ENCODE measurements at places on chromosomes 16 and 17. TPM values are rescaled to one million over a fixed set of nuclear protein-coding genes. Genes with fewer than 3 reads are reported as not detected.
A peak's percentile ranks its signal among the peaks of the same experiment; 100 is the strongest.

Gene DCXR
- 127 TPM for total RNA-seq

Gene TVP23A
- not detected for total RNA-seq

DNA sequence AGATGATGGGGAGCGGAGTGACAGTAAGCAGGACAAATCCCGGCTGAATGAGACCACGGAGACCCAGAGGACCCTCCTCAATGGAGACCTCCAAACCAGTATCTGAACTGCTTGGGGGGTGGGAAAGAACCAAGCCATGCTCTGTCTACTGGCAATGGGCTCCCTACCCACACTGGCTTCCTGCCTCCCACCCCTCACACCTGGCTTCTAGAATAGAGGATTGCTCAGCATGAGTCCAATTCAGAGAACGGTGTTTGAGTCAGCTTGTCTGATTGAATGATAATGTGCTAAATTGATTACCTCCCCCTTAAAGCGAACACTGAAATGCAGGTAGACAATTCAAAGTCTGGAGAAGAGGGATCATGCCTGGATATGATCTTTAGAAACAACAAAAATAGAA is 5.5 kb downstream of the SSTR2 start:
- DNase-seq: no peak

Gene PTX4
- total RNA-seq: not detected

Gene LITAF
- 201 TPM for total RNA-seq

DNA sequence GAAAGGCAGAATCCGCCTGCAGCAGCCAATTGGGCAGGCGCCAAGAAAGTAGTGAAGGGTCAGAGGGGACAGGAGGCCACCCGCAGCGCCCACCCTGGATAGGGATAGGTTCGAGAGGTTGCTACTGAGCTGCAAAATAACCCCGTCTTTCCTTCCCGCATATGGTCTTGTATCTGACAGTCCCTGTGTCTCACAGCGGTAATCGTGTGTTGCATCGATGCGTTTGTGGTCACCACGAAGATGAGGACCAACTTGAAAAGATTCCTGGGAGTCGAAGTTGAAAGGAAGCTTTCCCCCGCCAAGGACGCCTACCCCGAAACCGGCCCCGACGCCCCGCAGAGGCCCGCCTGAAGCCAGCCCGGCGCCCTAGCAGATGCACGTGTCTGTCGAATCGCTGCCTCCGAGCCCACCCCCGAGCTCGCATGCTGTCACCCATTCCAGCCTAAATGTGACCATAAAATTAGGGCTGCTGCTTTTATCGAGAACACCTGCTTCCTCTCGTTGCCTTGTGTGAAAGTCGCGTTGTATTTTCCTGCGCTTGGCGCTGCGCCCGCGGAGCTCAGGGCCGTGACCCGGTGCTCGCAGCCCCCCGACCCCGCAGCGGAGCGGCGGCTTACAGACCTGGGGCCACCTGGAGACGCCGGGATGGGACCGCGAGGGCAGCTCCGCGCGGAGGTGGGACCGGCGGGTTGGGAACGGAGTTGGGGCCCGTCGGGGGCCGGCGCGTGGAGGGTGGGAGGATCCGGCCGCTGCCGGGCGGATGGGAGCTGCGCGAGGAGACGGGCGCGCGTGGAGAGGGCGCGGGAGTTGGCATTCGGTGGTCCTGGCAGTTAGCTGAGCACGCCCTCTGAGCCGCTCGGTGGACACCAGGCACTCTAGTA is at the start of gene CMTM2:
Gene CMTM2, plus strand, starts transcription at position 813 of the 881 bp plus-strand sequence. CDS start 145 bp downstream, outside the sequence.
- no peak for DNase-seq

DNA sequence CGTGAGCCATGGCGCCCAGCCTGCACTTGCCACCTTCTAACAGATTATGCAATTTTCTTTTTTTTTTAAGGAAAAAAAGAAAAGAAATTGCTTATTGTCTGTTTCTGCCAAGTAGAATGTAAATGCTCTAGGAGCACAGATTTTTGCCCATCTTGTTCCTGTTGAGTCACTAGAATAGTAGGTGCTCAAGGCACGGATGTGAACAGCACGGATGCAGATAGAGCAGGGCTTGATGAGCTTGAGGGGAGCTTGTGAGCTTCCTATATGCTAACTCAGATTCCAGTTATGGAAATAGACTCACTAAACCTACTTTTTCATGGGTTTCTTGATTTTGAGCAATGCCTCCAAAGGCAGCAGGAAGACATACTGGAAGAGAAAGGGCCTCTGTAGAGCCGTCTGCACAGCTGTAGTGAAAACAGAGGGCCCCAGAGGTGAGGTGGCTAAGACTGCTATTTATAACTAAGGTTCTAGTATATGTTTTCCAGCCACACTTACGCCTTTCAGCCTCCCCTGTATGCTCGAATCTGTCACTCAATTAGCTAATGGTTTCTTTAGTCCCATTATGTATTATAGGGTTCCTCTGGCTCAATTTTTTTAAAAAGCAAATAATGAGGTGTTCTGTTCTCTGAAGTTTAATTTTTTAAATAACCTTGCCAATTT is 72.8 kb downstream of the WWP2 start:
- DNase-seq: no peak

- no peak for DNase-seq
Observed at GRCh38 chr16:1141191-1141590, 11.7 kb upstream of the CACNA1H start.

- peak; percentile 40 for DNase-seq
Observed at GRCh38 chr17:5249615-5250014, 15.0 kb upstream of the SCIMP start.

- no peak for DNase-seq
Observed at GRCh38 chr17:15507896-15508295, 40.5 kb upstream of the CDRT4 start.

GRCh38 chr17:45087504-45087975 is 26.4 kb downstream of the NMT1 start:
- no peak for DNase-seq

Gene TLCD3B
- total RNA-seq: 0.55 TPM

Gene CES5A
- not detected for total RNA-seq

Gene SLC12A3
- not detected for total RNA-seq

Gene GPT2
- total RNA-seq: 12.5 TPM

DNA sequence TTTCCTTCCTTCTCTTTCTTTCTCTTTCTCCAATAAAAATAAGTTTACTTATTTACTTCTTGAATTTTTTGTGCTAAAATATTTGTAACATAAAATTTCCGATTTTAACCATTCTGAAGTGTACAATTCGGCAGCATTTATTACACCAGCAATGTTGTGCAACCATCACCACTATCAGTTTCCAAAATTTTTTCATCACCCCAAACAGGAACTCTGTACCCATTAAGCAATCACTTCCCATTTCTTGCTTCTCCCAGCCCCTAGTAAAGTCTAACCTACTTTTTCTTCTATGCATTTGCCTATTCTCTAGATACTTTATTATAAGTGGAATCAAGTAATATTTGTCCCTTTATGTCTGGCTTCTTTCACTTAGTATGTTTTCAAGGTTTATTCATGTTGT is 2.5 kb upstream of the HP start:
- DNase-seq: no peak

DNA sequence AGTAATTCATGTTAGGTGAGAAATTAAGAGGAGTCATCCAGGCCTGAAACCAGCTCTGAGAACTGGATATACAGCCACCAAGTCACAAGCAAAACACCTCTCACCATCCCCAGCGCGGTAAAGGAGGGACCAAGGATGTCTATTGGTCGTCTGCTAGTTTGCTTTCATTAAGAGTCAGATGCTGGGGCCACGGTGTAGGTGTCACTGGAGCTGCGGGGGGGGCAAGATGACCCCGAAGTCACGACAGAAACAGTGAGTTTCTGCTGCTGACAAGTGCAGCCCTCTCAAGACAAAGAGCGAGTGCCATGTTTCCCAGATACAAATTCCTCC is 790 bp downstream of the NCBP3 start:
- no peak for DNase-seq

- DNase-seq: no peak
Observed at GRCh38 chr16:72419638-72420037, 247.7 kb upstream of the PMFBP1 start.

DNA sequence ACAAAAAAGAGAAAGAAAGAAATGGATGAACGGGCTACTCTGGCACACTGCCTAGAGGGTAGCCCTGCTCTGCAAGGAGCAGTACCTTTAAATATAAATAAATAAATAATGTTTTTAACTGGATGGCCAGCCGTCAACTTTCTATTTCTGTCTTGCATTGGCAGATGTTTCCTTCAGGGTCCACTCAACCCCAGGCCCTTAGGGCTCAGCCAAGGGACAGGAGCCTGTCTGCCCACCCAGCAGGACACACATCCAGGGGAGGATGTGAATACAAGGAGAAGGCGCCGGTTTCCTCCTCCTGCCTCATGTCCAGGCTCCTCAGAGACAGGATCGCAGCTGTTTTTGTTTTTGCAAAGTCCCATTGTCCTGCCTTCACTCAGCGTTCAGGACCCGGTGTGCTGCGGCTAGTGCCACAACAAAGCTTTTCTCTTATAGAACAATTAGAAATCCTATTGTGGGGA is 22.6 kb downstream of the TTYH2 start:
- DNase-seq: no peak

Gene C16orf89
- not detected for total RNA-seq

- DNase-seq: no peak
Observed at GRCh38 chr16:17696616-17697015, 225.9 kb upstream of the XYLT1 start.

DNA sequence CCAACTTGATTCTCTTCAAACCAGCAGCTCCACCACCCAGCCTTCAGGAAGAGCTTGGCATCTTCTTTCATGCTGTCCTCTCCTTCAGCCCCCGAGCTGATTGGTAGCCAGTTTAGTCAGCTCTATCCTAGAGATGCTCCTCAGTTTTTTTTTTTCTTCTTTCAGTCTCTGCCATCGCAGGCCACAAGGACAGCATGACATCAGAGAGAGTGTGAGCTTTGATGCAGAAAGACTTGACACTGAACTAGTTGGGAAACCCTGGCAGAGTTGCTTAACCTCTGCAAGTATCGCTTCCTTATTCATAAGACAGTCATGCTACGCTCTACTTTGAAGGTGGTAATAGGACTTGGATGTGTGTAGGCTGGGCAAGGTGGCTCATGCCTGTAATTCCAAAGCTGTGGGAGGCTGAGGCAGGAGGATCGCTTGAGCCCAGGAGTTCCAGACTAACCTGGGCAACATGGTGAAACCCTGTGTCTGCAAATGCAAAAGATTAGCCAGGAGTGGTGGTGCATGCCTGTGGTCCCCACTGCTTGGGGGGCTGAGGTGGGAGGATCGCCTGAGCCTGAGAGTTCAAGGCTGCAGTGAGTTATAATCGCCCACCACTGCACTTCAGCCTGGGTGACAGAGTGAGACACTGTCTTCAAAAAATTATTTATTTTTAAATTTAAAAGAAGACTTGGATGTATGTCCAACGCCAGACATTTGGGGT is 2.6 kb downstream of the CD300LB start:
- no peak for DNase-seq

DNA sequence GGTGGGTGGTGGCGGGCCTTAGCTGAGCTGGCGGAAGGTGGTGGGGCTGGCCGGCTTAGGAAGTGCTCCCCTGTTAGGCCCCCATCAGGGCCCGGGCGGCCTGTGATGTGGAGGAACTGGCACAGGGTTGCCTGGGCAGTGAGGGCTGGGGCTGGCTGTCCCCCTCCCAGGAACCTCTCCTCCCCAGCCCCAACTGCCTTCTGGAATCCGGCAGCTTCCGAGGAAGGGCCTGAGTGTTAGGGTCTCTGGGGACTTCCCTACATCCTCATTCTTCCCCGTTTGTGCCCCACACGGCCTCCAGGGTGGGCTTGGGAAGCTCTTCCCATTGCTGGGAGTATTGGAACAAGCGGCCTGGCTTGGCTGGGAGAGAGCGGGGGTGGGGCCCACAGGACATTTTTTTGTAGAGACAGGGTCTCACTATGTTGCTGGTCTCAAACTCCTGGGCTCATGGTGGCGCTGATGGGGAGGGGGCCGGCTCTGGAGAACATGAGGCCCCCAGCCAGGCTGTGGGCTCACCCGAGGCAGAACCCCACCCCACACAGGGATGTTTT is 89.9 kb upstream of the CIBAR2 start:
- DNase-seq: no peak

Gene PRR35
- total RNA-seq: not detected
